ENCODE measurements at places on chromosomes 13 and 19.

DNA sequence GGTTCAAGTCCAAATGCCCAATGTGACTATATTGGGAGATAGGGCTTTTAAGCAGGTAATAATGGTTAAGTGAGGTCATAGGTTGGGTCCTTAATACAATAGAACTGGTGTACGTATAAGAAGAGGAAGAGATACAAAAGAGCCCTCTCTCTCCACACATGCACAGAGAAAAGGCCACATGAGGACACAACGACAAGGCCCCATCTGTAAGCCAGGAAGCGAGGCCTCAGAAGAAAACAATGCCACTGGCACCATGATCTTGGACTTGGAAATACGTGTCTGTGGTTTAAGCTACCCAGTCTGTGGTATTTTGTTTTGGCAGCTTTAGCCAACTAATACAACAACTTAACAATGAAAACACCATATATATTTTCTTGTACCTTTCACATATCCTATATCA, 23.4 kb upstream of the RFC3 start:
- DNase-seq, result no peak

DNA sequence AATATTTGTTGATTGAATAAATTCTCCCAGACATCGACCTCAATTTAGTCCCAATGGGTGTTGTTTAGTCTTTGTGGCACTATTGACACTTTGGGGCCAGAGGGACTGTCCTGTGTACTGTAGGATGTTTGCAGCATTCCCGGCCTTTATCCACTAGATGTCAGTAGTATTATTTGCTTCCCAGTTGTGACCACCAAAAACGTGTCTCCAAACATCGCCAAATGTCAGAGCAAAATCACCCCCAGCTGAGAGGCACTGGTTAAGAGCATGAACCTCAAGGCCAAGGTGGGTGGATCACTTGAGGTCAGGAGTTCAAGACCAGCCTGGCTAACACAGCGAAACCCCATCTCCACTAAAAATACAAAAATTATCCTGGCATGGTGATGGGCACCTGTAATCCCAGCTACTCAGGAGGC, 15.4 kb downstream of the NLRP12 start:
- no peak for DNase-seq

GRCh38 chr13:72004246-72004645, 137.2 kb upstream of the DACH1 start:
- DNase-seq, result no peak

DNA sequence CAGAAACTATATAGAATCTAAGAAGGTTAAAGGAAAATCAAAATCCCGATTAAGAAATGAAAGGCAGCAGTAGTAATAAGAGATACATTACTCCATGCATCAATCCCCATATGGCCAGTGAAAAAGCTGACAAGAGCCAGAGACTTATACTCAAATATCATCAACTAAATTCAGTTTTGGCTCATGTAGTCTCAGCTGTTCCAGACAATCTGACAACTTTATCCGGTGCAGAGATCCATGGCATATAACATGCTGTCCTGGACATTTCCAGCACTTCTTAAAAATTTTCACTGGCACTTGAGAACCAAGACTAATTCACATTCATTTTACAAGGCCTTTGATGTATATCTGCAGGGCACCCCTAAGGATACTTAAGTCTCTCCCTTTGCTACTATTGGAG, 255.7 kb upstream of the KLHL1 start:
- DNase-seq, result no peak

GRCh38 chr13:90708128-90708527, 639.4 kb upstream of the MIR17HG start:
- DNase-seq, result no peak

- DNase-seq, result no peak
These were observed 1069.7 kb downstream of the EFNB2 start for GRCh38 chr13:105465745-105466144.

GRCh38 chr19:15173746-15174404, 26.9 kb downstream of the NOTCH3 start:
- no peak for DNase-seq

DNA sequence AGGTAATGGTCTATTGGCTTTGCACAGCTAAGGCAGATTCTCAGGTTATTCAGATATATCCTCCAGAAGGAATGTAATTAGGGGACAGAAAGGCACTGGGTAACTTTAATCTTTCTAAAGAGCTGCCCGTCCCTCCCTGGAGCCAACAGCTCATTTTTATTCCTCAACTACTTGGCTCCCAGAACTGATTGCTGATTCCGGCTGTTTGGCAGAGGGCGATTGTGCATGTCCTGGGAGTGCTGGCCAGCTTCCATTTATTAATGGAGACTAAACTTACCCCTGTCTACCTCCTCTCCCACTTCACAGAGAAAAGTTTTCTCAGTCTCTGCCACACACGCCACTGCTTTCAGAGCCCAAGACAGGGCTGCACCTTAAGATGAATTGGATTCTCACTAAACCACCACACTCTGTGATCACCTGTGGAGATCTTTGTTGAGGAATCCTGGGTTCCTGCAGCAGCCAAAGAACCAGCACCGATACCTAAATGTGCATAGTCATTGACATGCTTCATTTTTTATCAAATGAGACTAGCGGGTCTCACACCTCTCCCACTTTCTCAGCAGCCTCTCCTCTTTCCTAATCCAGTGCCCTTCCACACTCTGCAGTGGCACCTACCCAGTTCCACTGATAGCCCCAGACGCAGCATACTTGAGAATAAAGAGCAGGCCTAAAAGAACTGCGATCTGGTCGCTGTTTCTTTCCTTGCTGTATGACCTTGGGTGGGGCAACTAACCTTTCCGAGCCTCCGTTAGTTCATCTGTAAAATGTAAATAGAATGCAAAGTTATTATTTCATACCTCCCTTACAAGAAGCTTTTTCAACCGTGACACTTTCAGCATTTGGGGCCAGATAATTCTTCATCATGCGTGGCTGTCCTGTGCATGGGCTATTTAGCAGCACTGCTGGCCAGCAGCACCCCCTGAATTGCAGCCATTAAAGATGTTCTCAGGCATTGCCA, 648.7 kb downstream of the UQCRFS1 start:
- no peak for DNase-seq

DNA sequence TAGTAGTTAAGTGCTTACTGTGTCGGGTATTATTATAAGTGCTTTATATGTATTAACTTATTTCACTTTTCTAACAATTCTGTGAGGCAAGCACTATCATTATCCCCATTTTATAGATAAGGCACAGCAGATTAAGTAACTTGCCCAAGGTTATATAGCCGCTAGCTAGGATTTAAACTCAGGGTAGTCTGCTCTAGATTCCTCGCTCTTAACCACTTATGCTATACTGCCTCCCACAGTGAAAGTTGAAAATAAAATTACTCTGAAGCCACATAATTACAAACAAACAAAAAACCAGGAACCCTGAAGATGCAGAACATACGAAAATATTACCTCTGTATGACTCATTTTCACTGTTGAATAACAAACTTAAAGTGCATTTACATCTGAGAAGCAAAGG, 3.9 kb downstream of the TEX30 start:
- DNase-seq, result no peak

DNA sequence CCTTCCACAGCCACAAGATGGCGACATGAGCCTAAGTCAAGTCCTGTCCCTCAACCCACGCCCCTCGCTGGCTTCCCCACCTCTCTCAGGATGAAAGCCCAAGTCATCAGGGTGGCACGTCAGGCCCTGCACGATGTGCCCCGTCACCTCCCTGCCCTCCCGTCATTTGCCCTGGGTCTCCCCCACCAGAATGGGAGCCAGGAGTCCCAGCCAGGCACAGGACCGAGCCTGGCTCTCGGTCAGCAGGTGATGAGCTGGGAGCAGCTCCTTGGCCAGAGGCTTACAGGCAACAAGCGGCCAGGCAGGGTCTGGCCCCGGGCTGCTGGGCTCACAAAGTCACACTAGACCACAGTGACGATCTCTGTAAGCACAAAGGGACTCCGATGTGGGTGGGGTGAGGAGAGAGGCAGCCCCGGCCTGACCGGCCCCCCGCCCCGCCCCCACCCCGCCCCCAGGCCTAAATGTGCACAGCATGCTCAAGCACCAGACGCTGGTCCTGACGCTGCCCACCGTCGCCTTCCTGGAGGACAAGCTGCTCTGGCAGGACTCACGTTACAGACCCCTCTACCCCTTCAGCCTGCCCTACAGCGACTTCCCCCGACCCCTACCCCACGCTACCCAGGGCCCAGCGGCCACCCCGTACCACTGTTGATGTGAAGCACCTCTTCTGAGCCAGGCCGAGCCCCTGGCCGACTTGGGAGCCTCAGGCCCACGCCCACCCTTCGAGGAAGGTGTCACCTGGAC, 7.3 kb downstream of the MRPL4 start:
- DNase-seq, result peak; percentile 86

GRCh38 chr13:91648012-91648411, 249.6 kb downstream of the GPC5 start:
- no peak for DNase-seq

DNA sequence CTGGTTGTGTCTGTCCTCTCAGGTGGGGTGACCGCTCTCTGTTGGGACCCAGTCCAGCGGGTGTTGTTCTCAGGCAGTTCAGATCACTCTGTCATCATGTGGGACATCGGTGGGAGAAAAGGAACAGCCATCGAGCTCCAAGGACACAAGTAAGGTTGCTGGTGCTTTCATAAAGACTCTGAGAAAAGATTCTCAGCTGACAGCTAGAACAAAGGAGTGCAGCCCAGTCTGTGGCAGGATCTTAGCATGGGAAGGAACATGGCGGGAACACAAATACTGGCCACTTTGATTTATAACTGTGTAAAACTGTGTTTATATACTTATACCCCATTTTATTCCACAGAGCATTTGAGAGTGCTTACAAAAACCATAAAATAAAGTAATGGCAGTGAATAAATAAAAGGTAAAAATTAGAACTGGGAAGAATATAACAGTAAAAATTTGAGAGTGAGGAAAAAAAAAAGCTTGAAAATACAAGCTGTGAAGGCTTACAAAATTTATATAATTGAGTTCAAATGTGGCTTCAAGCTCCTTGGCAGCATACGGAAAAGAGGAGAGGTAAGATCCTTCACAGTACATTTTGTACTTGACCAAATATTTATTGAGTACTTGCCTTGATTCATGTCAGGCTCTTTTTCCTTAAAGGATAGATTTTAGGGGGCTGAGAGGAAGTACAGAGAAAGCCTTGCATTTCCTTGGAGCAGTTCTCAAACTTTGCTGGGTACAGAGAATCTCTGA, 64.8 kb downstream of the DHRS12 start:
- DNase-seq, result no peak

DNA sequence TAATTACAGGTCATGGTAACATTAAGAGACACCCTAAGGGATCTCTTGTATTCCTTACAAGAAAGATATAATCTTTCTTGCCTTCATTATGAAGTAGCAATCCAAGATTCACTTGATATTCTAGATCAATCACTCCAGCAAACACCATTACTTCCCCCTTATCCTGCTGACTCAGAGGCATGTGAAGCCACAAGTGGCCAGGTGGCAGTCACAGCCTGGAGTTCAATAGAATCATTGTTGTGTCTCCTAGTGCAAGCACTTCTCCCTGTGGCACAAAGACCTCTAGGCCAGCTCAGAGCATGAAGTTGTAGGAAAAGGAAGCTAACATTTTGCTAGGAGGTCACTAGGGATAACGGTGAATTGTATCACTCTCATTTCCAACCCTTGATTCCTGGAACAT, 864.3 kb upstream of the ATXN8OS start:
- no peak for DNase-seq

DNA sequence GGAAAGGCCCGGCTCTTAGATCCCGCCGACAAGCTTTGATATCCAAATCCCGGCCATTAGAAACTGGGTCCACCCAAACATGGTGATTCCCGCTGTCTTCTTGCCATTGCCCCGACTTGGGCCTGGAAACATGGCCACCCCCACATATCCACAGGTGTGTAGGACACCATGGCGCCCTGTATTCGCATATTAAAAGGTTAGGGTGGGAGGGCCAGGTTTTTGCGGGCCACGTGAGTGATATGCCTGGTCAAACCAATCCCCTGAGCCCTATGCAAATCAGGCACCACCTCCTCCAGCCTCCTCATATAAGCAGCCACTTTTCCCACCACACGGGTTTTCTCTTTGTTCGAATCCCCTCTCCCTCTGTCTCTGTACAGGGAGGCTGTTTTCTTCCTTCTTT, 766.4 kb downstream of the UQCRFS1 start:
- no peak for DNase-seq

DNA sequence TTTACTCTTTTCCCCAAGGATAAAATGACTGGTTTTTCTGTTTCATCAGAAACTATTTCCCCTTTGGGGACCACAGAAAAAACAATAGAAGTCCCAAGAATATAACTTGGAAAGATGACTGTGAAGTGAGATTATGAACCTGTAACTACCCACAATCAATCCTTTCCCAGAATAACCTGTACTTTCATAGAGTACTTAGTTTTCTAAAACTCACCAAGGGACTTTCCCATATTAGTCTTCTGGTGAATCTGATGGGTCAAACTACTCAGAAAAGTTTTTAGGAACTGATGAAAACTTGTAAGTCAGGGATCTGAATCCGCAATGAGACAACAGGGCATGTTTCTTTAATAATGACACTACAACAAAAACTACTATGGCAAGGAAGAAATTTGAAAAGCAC, 62.6 kb downstream of the STK24 start:
- no peak for DNase-seq

DNA sequence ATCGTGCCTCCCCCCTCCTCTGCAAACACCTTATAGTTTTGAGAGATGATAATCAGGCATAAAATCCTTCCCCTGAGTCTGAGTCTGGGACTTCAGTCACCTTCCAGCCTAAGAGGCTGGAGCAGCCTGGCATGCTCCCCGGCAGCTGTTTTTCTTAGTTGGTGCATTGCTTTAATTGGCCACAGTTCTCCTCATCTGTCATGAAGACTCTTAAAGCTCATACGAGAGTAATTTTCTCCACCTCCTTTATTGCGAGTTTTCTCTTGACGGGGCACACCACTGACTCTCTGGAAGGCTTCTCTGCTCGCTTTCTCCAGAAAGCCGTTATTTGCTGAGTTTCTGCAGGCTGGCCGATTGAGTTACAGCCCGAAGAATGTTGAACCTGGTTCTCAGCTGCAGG, 310.5 kb downstream of the ATP8A2 start:
- DNase-seq, result no peak

DNA sequence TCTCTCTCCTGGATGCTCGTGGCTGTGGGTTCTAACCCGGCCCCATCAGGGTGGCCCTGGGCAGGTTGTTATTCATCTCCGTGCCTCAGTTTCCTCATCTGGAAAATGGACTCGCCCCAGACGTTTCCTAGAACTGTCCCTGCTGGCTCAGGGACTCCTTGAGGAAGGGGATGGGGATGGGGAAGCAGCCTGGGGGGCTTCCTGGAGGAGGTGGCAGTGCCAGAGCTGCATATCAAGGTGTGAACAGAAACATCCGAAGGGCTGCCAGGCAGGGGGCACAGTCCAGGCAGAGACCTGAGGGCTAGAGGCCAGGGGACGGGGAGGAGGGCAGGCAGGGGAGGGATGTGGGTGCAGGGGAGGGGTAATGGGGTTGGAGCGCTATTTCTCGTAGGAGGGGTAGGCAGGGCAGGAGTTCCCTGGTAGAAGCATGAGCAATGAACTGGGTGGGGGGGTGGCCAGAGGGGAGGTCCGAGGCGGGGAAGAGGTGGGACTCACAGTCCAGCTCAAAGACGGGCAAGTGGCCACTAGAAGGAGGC, 3.6 kb upstream of the ELANE start:
- peak; percentile 73 for DNase-seq

- no peak for DNase-seq
These were observed 10.6 kb downstream of the FZR1 start for GRCh38 chr19:3516675-3517207.

All from Right ventricle myocardium inferior (tissue), 1 donor.